ENCODE measurements at places on chromosomes 11 and 22.

- no peak for DNase-seq
Observed at GRCh38 chr11:132080127-132080526, 709.7 kb downstream of the NTM start.

- DNase-seq = no peak
Observed at GRCh38 chr11:18958221-18958910, 19.2 kb upstream of the MRGPRX1 start.

GRCh38 chr11:69655479-69656428 is 14.8 kb downstream of the CCND1 start:
- no peak for DNase-seq

DNA sequence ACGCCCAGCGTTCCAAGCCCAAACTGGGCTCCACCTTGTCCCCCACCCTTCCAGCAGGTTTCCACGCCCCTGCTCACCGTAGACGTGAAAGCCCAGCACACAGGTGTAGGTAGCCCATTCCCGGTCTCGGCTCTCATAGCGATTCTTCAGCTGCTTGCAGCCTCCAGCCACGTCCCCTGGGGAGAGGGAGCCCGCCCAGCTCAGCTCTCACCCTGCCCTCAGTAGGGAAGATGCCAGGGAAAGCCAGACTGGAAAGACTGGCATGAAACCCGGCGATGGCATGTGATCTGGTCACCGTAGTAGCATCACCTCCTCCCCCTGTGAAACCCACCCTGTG is 1.4 kb upstream of the MTA2 start:
- no peak for DNase-seq

DNA sequence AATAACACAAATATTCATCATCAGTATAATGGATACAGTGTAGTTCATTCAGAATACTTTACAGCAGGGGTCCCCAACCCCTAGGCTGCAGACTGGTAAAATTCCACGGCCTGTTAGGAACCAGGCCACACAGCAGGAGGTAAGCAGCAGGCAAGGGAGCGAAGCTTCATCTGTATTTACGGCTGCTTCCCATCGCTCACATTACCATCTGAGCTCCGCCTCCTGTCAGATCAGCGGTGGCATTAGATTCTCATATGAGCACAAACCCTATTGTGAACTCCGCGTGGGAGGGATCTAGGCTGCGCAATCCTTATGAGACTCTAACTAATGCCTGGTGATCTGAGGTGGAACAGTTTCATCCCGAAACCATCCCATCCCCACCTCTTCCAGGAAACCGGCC is 125.1 kb downstream of the SERGEF start:
- no peak for DNase-seq

- DNase-seq = no peak
Observed at GRCh38 chr11:128860571-128861361, 6.3 kb downstream of the KCNJ1 start.

GRCh38 chr11:121067026-121067425 is 34.0 kb upstream of the TECTA start:
- DNase-seq = no peak

DNA sequence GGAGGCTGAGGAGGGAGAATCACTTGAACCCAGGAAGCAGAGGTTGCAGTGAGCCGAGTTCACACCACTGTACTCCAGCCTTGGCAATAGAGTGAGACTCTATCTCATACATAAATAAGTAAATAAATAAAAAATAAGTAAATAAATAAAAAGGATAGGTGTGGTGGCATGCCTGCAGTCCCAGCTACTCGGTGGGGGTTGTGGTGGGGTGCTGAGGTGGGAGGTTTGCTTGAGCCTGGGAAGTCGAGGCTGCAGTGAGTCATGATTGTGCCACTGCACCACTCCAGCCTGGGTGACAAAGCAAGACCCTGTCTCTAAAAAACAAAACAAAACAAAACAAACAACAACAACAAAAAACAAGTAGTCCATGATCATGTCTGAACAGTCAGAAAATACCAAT is 3.1 kb downstream of the LARGE2 start:
- DNase-seq = no peak

- no peak for DNase-seq
Observed at GRCh38 chr11:12042215-12042676, 33.8 kb upstream of the DKK3 start.

- no peak for DNase-seq
Observed at GRCh38 chr11:12842933-12843636, 166.0 kb upstream of the RASSF10 start.

- DNase-seq = no peak
Observed at GRCh38 chr11:28243061-28243460, 134.9 kb downstream of the METTL15 start.

GRCh38 chr11:104979839-104980238 is 11.5 kb upstream of the CASP4 start:
- DNase-seq = no peak

GRCh38 chr22:23529166-23530103 is 50.7 kb downstream of the IGLL1 start:
- DNase-seq = no peak

- no peak for DNase-seq
Observed at GRCh38 chr11:31803813-31804311, 7.3 kb downstream of the PAX6 start.

GRCh38 chr11:68168694-68169093 is 44.4 kb downstream of the KMT5B start:
- no peak for DNase-seq

- DNase-seq = no peak
Observed at GRCh38 chr11:105612771-105613170, 2.9 kb downstream of the GRIA4 start.

- DNase-seq = no peak
Observed at GRCh38 chr11:116130122-116130521, 625.9 kb upstream of the CADM1 start.

DNA sequence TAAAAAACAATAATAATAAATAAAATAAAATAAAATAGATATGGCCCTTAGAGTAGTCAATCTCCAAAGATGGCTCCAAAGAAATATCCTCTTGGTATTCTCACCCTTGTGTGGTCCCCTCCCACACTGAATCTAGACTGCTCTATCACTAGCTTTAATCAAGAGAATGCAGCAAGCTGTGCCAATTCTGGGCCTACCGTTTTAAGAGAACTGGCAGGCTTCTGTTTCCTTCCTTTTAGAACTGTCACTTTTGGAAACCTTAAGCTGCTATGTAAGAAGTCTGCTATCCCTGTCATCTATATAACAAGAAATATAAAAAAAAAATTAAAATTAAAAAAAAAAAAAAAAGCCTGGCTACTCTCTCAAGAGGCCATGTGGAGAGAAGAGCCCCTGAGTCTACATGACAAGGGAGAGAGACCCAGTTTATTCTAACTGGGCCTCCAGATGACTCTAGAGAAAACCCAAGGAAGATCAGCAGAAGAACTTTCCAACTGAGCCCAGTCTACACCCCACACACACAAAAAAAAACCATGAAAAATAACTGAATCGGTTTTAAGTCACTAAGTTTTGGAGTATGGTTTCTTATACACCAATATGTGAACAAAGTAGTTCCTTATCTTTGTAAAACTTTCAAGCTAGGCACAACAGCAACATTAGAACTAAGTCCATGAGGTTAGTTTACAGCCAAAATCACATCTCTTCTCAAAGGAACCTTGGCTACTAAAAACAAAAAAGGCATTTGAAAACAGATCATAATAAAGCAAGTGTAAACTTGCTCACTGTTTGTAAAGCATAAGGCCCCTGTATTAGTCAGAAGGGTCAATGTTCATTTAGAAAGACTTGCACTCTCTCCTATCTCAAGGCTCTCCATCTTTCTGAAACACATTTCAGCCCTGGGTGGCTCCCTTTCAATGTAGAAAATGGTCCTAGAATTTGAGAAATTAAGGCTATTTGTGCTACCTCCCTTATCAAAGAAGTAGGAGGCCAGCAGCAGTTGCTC is 67.3 kb downstream of the AMBRA1 start:
- no peak for DNase-seq

DNA sequence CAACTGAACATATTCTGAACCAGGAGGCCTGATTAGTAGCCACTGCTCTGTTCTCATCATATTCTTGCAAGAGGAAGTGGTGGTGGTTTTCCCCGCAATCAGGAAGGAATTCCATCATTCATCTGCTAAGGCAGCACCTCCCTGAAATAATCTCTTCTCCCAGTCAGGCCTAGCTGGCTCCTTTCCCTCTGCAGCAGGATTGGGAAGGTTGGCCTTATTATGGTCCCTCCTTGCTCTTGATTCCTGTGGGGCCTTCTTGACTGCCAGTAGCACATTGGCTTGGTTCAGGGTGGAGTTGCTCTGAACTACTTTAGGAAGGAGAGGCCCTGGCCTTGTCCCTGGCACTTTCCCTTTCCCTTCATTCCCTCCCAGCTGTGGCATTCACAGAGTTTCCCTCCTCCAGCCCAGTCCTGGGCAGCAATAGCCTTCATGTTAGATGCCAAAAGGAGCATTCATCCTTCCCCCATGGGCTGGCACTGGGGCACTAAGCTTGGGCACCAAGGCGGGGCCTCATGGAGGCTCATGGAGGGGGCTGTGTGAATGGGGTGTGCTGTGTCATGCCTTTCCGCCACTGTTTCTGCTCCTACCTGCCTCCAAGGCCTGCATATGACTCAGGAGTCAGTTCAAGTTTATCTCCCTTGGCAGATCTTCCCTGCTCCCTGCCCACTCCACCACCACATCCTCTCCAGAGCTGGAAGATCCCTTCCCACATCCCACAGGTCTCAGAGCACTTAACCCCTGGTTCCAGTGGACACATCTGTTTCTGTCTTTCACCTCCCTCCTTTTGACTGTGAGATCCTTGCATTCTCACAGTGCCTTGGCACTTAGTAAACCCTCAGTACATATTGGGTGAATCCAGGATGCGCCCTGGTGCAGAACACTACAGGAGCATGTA is 27.6 kb upstream of the CD44 start:
- DNase-seq = no peak

GRCh38 chr22:20390394-20390907 is 3.5 kb upstream of the ZNF74 start:
- no peak for DNase-seq

DNA sequence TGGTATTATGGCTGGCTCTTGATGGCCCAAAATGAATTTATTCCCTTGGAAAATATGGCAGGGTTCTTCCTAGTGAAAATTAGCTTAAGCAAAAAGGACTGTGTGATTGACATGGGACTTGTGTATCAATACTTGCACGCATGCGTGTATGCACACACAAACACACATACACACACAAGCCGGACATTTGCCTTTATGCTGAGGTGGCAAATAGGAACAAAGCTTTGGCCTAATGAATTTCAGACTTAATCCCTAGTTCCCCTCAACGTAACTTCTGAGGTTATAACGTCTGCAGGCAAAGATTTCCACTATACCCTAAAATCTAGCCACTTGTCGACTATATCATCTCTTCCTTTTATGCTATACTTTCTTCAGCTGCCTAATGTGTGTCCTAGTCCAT is 2.9 kb upstream of the OR52I2 start:
- no peak for DNase-seq

DNA sequence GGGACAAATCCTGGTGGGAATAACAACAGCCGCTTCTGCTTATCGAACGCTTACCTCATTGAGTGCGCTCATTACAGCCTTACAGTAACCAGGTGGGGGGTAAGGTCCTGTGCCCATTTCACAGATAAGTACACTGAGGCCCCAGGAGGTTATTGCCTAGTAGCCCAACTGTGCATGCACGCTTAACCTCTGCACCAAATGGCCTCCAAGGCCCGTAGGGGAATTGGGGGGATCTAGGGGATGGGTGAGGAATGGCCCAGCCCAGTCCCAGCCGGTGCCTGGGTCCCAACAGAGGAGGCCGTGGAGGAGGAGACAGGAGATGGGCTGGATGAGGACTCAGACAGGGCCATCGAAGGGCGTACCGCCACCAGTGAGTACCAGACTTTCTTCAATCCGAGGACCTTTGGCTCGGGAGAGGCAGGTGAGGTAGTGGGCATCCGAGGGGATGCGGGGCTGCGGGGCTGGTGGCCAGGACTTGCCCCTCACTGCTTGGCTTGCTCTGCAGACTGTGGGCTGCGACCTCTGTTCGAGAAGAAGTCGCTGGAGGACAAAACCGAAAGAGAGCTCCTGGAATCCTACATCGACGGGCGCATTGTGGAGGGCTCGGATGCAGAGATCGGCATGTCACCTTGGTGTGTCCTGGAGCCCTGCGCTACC is 7.3 kb downstream of the F2 start:
- DNase-seq = no peak

DNA sequence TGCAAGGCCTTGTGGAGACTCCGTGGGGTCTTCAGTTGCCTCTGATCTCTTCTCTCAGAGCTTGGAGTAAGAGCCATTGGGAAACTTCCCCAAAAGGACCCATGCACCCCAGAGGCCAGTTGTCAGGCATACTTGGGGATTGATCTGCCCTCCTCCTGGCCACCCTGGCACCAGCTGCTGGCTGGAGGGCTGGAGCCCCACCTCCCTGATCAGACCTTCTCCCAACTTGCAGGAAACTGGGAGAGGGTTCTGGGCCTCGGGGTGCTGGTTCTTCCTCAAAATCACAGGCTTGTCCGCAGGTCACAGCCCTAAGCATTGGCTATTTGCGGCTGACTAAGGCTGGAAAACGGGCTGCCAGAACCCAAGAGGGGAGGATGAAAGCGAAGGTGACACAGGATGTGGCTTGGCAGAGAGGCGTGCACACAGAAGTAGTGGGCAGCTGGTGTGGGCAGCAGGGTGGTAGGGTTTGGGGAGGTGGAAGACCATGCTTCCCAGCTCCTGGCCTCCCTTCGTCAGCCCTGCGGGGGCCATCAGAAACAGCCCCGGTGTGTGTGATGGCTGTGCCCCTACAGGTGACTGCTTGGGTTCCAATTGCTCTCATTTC is 1.3 kb upstream of the DGKZ start:
- no peak for DNase-seq

GRCh38 chr22:22939588-22940368 is 52.2 kb downstream of the IGLL5 start:
- DNase-seq = no peak

- DNase-seq = no peak
Observed at GRCh38 chr22:50218153-50218995, 17.6 kb downstream of the SELENOO start.

- DNase-seq = no peak
Observed at GRCh38 chr11:128324051-128324481, 263.3 kb downstream of the ETS1 start.

DNA sequence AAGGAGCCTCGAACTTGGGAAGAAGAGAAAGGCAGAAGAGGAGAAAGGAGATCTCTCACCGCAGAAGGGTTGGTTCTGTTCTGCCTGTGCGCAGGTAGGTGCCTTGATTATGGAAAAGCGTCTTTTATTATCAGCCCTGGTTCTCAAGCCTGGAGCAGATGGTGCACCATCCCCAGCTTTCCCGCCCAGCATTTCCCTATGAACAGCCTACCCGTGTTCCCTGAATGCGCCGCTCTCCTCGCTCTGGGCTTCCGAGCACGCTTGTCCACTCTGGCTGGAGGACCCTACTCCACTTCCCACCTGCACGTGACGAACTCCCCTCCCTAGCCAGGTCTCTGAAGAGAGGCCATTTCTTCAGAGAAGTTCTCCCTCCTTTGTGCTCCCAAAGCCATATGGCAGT is 15.2 kb downstream of the IGSF9B start:
- no peak for DNase-seq

All from stimulated activated CD4-positive, alpha-beta T cell treated with anti-CD3 and anti-CD28 coated beads, Interleukin-2, amount 100 ng/mL, for 48 hours (primary cell).